ENCODE measurements at places on chromosomes 3 and 15. TPM values are rescaled to one million over a fixed set of nuclear protein-coding genes. Genes with fewer than 3 reads are reported as not detected.

GRCh38 chr3:156612903-156613302, 58.0 kb upstream of the SSR3 start:
- H3K36me3 ChIP-seq, result no peaks in the 10 kb centered on the region
- no peak overlapping the region for H3K4me3 ChIP-seq
- H3K27ac ChIP-seq, result no peak overlapping the region

Gene P2RY12
- 1.8 TPM for total RNA-seq

DNA sequence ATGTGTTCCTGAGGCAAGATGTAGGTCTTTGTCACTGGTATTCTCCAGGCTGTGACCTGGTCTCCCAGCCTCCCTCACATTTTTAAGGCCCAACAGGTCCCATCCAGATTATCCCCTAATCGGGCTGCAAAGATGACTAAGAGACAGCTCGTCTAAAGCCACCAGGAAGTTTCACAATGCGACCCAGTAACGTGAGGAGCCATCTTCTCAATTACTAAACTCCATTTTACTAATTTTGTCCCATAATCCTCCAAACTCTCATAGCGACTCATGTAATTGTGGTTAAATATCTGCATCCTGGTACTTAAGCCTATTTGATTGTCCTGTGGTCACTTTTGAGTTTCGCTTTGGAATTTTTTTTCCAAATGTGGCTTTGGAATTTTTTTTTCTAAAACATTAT, 8.7 kb upstream of the PLA2G4F start:
- no peak overlapping the region for H3K27ac ChIP-seq
- no peak for DNase-seq
- H3K4me3 ChIP-seq, result no peak overlapping the region

GRCh38 chr3:162865466-162865865, 1368.9 kb downstream of the OTOL1 start:
- no peak overlapping the region for H3K27ac ChIP-seq
- no peak for DNase-seq
- H3K4me1 ChIP-seq, result no peaks in the 10 kb centered on the region

DNA sequence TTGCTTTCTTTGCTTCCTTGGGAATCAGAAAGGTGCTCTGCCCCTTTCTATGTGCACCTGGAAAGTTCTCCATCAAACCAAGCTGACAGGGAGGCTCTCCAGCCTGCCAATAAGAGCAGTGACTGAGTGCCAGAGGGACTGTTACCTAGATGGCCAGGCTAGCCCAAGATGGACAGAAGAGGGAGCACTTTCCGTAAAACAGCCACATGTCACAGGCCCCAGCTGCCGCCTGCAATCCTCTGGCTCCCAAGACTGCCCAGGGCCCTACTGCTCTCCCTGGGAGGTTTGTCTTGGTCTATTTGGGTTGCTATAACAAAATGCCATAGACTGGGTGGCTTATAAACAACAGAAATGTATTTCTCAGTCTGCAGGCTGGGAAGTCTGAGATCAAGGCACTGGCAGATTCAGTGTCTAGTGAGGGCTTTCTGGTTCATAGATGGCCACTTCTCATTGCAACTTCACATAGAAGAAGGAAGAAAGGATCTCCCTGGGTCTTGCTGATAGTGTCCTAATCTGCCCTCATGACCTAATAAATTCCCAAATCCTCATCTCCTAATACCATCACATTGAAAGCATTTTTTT, 72.3 kb downstream of the TAMM41 start:
- peaks cover 13% of the 10 kb centered on the region for H3K4me1 ChIP-seq
- peak; percentile 35 for DNase-seq
- no peak overlapping the region for H3K4me3 ChIP-seq
- H3K36me3 ChIP-seq, result no peaks in the 10 kb centered on the region

DNA sequence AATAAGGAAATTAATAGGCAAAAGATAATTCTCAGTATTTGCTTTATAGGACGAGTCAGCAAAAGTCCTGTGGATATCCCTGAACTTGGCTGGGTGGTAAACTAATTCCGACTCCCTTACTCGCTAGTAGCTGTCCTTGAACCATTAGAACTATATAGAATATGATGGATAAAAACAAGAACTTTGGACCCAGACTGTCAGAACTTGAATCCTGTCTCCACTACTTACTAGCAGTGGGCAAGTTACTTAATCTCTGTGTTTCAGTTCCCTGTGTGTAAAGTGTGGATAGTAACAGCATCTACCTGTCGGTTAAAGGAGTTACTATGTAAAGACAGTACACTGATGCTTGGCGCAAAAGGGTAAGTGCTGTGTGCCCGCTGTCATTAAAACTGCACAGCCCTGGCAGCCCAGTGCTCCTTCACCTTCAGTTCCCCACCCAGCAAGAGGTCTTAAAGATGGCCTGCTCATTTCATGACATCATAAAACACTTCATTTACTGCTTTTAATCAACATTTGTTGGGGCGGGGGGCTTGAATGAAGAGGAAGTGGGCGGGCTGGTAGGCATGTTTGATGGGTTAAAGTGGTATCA, 7.3 kb downstream of the TPM1 start:
- DNase-seq, result no peak
- H3K27me3 ChIP-seq, result no peaks in the 10 kb centered on the region
- no peaks in the 10 kb centered on the region for H3K36me3 ChIP-seq
- H3K27ac ChIP-seq, result peak overlapping the region; percentile 66

Gene IQSEC1
- 38.6 TPM for total RNA-seq

Gene TRIM42
- total RNA-seq, result 0.13 TPM

- no peak for DNase-seq
- H3K27ac ChIP-seq, result no peak overlapping the region
- H3K4me3 ChIP-seq, result no peak overlapping the region
Measured at GRCh38 chr15:78301326-78301725, 1.9 kb upstream of the SKIC8 start.

GRCh38 chr3:178705925-178706324, 169.7 kb downstream of the KCNMB2 start:
- peaks cover 14% of the 10 kb centered on the region for H3K4me1 ChIP-seq
- DNase-seq, result no peak
- H3K36me3 ChIP-seq, result no peaks in the 10 kb centered on the region
- no peak overlapping the region for H3K4me3 ChIP-seq
- no peak overlapping the region for H3K27ac ChIP-seq
- no peaks in the 10 kb centered on the region for H3K27me3 ChIP-seq

Gene ZPLD1
- total RNA-seq, result not detected

Gene SCAANT1
- total RNA-seq, result not detected
